ENCODE measurements at places on chromosomes 16 and 17.

GRCh38 chr16:77599793-77600415, 122.4 kb upstream of the NUDT7 start:
- no peak for DNase-seq

- DNase-seq: no peak
These were observed 49.3 kb upstream of the CACNG4 start for GRCh38 chr17:66915204-66915611.

- no peak for DNase-seq
These were observed 10.4 kb downstream of the TP53I13 start for GRCh38 chr17:29578626-29579485.

GRCh38 chr17:41614098-41614497, 1.5 kb upstream of the KRT16 start:
- DNase-seq: no peak

GRCh38 chr17:73536700-73537605, 107.3 kb downstream of the SDK2 start:
- DNase-seq: no peak

DNA sequence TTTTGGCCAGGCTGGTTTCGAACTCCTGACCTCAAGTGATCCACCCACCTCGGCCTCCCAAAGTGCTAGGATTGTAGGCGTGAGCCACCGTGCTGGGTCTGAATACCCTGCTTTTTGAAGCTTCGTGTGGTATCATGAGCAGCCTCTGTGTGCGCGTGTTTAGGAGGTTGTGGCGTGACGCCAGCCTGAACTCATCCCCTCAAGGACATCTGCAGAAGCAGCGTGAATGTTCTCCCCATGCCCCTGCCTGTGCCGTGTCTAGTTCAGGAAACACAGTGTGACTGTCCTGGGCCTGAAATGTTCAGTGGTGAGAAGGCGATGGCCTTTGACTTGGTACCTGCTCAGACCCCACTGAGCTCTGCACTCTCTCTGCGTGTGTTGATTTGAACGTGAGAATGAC, 35.6 kb downstream of the RNF213 start:
- no peak for DNase-seq

DNA sequence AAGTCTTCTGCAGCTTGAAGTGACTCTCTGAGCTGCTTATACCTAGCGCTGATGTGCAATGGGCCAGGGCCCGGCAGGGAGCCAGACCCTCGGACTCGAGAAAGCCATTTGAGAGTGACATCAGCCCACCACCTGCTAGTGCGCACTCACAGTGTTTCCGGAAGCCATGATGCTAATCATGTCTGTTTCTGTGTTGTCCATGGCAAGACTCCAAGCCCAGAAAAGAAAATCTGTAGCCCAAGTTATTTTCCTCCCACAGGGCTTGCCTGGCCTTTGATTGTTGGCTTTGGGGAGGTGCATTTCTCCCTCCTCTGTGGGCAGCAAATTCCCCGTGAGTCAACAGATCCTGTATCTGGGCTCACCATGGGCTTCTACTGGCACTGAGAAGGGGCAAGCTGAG, 1.8 kb upstream of the CDRT4 start:
- no peak for DNase-seq

GRCh38 chr17:40437095-40437732, 6.0 kb upstream of the IGFBP4 start:
- no peak for DNase-seq

DNA sequence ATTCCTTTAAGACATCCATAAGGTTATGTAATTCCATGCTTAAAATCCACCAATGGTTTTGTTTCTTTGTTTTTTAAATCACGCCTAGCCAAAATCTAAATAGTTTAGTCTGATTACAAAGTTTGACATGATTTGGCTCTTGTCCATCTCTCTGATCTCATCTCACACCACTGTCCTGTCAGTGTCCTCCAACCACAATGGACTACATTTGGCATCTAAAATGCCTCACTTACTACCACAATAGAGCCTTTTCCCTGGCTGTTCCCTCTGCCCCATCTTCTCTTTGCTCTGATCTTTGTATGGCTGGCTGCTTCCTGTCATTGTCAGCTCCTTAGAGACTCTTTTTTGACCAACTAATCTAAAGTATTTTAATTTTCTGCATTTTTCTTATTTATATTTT, 157.2 kb downstream of the MYO1D start:
- DNase-seq: no peak

DNA sequence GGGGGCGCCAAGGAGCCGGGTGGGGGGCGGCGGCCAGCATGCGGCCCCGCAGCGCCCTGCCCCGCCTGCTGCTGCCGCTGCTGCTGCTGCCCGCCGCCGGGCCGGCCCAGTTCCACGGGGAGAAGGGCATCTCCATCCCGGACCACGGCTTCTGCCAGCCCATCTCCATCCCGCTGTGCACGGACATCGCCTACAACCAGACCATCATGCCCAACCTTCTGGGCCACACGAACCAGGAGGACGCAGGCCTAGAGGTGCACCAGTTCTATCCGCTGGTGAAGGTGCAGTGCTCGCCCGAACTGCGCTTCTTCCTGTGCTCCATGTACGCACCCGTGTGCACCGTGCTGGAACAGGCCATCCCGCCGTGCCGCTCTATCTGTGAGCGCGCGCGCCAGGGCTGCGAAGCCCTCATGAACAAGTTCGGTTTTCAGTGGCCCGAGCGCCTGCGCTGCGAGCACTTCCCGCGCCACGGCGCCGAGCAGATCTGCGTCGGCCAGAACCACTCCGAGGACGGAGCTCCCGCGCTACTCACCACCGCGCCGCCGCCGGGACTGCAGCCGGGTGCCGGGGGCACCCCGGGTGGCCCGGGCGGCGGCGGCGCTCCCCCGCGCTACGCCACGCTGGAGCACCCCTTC, 484 bp downstream of the FZD2 start:
- peak; percentile 11 for DNase-seq

- DNase-seq: no peak
These were observed 87.5 kb downstream of the RPTOR start for GRCh38 chr17:80632046-80632581.

- no peak for DNase-seq
These were observed 23.4 kb upstream of the MPRIP start for GRCh38 chr17:17018612-17019429.

DNA sequence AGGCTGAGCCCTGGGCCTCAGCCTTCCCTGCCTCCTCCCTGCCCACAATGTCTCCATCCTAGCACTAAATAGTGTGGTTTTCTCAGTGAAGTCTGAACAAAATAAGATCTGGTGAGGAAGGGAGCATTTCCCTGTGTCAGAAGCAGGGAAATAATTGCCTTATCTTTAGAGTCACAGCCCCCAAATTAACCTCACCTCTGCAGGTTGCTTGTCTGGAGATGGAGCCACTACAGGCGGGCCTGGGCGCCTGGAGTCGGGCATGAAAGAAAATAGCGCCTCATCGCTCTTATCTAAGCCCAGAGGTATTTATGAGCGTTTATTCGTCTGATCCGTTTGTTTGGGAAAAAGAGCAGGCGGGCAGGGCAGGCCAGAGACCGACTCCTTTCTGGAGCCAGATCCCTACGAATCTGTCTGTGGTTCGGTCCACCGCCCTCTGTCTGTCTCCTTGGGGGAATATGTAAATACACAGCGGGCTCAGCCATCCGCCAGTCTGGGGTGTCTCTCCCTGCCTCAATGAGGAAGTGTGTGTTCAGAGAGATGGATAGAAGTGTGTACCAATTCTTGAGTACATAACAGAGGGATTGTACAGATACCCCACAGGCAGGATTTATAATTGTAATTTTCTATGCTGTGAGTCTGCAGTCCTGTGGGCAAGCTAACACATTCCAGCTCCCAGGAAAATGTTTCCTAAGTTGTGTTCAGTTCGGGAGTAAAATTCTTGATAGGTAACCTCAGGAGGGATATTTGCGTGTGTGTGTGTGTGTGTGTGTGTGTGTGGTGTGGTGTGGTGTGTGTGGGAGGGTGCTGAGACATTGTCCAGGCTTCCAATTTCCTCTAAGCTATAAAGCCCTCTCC, 4.3 kb downstream of the HOXB6 start:
- DNase-seq: no peak

- no peak for DNase-seq
These were observed 474 bp downstream of the CBX8 start for GRCh38 chr17:79796444-79796762.

GRCh38 chr16:83854420-83854819, 44.5 kb upstream of the MLYCD start:
- no peak for DNase-seq

- DNase-seq: no peak
These were observed 431.7 kb upstream of the PSMD7 start for GRCh38 chr16:73864868-73865267.

- DNase-seq: no peak
These were observed 20.2 kb downstream of the SPNS2 start for GRCh38 chr17:4518901-4519300.

GRCh38 chr17:58304750-58305486, 23.7 kb downstream of the TSPOAP1 start:
- no peak for DNase-seq

DNA sequence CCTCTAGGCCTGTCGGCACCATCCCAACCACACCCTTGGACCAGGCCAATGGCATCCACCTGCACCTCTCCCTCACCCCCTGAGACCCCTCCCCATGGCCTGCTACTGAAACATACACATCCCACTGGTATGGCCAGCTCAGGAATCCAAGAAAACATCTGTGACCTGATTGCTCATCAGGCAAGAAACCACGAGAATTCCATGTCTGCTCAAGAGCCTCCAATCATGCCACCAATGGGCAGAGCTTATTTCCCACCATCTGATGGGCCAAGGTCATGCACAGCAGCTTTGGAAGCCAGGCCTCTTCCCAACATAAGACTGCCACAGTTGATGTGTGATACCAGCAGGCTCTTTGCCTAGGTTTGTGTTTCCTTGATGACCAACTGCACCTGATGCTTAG, 190.1 kb downstream of the C16orf78 start:
- no peak for DNase-seq

GRCh38 chr17:79625706-79626105, 14.9 kb upstream of the RBFOX3 start:
- DNase-seq: no peak

DNA sequence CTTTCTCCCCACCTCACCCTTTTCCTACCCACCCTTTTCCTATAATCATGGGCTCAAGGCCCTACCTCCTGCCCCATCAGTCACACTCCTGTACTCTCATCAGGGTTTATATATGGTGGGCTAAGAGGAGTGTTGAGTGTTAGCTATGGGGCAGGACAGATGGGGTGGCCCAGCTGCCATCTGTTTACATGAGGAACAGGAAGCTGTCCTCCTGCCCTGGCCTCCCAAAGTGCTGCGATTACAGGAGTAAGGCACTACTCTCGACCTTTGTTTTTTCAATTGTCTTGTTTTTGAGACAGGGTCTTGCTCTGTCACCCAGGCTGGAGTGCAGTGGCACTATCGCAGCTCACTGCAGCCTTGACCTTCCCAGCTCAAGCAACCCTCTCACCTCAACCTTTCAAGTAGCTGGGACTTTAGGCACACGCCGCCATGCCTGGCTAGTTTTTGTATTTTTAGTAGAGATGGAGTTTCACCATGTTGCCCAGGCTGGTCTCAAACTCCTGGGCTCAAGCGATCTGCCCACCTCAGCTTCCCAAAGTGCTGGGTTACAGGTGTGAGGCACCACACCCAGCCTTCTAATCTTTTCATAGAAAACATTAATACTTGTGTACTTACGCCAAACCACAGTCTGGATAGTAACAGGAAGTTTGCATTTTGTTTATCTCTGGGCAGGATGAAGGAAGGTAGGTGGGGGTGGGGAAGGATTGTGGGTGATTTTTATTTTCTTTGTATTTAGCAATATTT, 1.6 kb downstream of the TRADD start:
- no peak for DNase-seq

- no peak for DNase-seq
These were observed 500.8 kb downstream of the MAF start for GRCh38 chr16:79099716-79100115.

GRCh38 chr17:82937411-82938371, 97.9 kb upstream of the ZNF750 start:
- DNase-seq: no peak

- DNase-seq: no peak
These were observed 40.9 kb downstream of the FBXL20 start for GRCh38 chr17:39360537-39360936.

GRCh38 chr16:83979441-83979840, 11.4 kb downstream of the NECAB2 start:
- DNase-seq: no peak

- peak; percentile 60 for DNase-seq
These were observed at the start of gene GHDC for GRCh38 chr17:42193969-42194899. Gene GHDC, minus strand, starts transcription at chr17:42194494. Its CDS starts 913 bp downstream, at chr17:42193581.

- DNase-seq: no peak
These were observed 502 bp downstream of the SMPD3 start for GRCh38 chr16:68447653-68448359.

GRCh38 chr17:50956750-50957523, 90.8 kb upstream of the TOB1 start:
- DNase-seq: peak; percentile 59
